Daoy (cell line): ENCODE measurements at places on chromosomes 11 and 22. TPM values are rescaled to one million over a fixed set of nuclear protein-coding genes. Genes with fewer than 3 reads are reported as not detected.

- no peak for DNase-seq
Observed at GRCh38 chr11:62088331-62088933, 35.4 kb upstream of the INCENP start.

DNA sequence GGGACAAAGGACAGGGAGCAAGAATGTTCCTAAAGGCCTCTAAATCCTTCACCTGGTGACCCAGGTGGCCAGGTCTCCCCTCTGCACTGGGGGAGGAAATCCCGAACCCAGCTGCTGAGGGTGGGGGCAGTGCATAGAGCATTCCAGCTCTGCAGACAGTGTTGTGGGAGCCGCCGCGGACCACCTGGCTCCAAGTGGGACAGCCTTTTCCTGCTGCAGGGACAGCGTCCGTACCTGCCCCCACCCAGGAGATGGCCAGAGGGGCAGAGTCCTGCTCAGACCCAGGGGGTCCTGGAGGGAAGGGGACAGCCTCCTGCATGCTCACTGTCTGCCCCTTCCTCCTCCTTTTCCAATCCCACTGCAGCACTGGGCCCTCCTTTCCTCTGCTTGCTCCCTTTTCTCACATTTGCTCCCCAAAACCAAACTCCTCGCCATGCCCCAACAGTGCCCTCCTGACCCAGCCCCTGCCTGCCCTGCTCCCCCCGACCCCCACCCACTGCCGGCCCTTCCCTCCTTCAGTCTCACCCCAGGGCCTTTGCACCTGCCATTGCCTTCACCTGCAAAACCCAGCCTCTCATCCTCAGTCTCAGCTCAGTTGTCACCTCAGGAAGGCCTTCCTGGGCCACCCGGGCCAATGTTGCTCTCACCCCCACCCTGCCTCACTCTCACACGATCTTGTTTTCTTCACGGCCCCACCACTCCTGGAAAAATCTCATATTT, 12.8 kb downstream of the PNPLA5 start:
- DNase-seq: no peak

Gene DNAJB7
- not detected in 2 replicates for total RNA-seq

DNA sequence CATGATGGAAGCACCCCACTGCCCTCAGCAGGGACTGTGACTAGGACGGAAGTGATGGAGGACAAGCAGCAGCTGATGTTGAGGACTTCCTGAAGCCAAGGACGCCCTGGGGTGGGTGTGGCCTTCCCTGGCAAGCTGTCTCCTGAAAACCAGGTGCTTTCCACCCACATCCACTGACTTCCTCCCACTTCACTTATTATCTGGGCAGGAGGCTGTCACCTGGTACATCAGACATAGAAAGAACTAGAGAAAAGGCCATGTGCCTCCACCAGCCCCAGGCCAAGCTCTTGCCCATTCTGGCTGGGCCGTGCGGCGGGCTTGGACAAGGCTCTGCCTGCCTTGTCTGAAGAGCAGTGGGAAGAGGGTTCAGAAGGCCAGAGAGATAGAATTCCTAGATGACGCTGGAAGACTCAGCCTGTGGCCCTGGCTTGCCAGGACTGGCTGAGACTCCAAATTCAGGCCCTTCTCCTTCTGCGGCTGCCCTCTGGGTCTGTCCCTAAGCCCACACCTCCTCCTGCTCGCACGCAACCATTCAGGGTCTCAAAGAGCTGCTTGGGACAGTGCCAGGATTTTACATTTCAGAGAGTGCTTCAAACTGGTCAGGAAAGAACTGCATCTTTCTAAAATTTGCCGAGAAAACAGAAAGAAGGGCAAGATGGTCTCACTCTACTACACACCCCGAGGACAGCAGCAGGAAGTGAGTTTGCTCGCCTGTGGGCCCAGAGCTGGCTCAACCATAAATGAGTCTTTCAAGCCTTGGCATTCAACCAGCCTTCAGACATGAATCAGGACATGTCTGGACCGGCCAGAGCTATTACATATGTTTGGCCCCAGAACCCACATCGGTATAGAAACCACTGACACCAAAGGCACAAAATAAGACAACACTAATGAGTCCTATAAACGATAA, 13.3 kb downstream of the ARHGAP1 start:
- DNase-seq: peak; percentile 36

Gene ST14
- total RNA-seq: not detected in 2 replicates

DNA sequence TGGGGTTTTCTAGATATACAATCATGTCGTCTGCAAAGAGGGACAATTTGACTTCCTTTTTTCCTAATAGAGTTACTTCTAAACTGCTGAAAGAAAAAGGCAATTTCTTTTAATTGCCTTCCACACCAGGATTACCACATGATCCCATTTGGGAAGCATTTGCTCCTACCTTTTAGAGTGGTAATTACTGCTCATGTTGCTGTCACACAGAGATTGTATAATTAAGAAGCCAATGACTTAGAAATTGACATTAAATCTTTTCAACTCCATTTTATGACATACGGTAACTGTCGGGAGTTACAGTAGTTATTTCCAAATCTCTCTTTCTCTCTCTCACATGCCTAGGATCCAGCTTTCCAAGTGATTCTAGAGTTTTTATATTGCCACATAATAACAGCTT, 17.8 kb upstream of the RAG2 start:
- DNase-seq: no peak

GRCh38 chr22:19367763-19368367, 63.7 kb downstream of the HIRA start:
- no peak for DNase-seq

Gene DDIAS
- total RNA-seq: 18.2 and 21.4 TPM in 2 replicates

DNA sequence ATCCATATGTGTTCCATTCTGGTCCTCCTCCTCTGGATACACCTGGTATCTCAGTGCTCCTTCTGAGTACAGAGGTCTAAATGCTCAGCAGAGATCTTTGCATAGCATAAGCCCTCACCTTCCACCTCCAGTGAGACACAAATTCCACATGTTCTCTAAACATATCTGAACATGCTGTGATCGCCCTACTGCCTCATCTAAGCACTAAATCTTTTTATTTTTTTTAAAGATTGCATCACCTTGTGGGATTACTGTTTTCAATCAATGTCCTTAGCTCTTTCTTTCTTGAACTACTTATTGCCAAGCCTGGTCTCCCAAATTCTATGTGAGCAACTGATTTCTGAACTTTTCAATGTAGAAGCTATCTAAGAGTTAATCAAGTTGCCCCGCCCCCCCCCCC, 113.4 kb downstream of the TRPC6 start:
- no peak for DNase-seq

GRCh38 chr11:17719028-17719937, at the start of gene MYOD1:
TSS of gene MYOD1 (plus strand) at chr11:17719571. CDS start at chr11:17719783, 212 bp downstream.
- DNase-seq: peak; percentile 26

GRCh38 chr11:71173709-71174108, 78.7 kb downstream of the SHANK2 start:
- no peak for DNase-seq

- DNase-seq: no peak
Observed at GRCh38 chr22:31841078-31841827, 87.4 kb downstream of the DEPDC5 start.
